CD4-positive, alpha-beta T cell treated with Interleukin-15 for 4 hours (primary cell): ENCODE measurements at places on chromosomes 2 and 18.
A peak's percentile ranks its signal among the peaks of the same experiment; 100 is the strongest.

GRCh38 chr2:15950088-15950952 is 10.0 kb downstream of the MYCN start:
- DNase-seq, result no peak

DNA sequence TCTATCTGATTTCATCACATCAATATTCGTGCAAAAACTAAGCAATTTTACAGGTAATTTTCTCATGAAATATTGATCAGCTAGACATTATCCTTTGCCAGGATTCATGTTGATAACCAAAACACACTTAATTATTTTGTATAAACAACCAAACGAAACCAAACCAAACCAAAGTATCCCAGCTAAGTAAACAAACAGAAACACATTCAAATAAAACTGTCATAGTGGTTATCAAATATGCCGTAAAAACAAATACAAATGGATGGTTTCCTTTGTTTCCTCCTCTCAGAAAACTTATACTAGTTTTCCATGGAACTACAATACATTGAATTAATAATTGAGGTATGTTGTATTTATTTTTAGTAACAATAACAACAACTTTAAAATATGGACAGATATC is 777.4 kb downstream of the DSC3 start:
- DNase-seq, result no peak

GRCh38 chr18:63439334-63439733 is 17.1 kb upstream of the VPS4B start:
- peak; percentile 66 for DNase-seq

DNA sequence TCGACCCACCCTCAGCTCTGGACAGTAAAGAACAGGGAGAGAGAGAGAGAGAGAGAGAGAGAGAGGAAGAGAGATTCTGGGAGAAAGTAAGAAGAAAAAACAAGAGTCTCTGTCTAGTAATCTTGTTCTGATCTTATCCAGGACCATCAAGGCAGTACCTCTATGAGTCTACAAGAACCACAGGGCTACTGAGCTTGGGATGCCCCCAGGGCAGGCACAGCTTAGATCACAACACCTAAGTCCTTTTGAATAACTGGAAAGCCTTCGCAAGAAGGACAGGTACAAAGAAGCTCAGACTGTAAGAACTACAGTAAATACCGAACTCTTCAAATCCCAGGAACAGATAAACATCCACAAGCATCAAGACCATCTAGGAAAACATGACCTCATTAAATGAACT is 51.4 kb upstream of the SGPP2 start:
- no peak for DNase-seq

DNA sequence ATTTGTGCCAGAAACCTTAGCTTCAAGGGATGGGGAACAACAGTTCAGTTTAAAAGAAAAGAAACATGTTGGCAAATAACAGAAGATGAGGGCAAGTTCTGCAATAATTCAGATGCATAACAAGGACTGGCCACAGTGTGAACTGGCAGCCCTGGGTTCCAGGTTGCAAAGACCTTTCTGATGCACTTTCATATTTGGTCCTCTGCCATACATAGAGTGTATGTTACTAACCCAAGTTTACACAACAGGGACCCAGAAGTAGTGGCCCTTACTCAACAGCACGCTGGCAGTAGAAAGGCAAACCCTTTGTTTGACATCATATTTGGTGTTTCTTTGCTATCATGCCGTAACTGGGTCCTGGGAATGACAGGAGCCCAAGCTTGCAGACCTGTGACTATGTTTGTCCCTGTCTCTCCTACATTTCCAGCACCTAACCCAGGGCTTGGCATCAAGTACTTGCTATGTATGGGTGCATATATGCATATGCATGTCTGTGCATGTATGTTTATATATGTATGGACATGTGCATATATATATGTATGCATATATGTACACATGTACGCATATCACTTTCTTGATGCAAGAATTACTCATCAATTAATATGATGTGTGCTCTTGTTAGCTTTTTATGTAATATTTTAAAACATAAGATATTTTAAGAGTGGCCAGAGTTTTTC is 94.3 kb downstream of the MBP start:
- no peak for DNase-seq

GRCh38 chr2:229230256-229230655 is 40.8 kb downstream of the PID1 start:
- DNase-seq, result no peak
